ENCODE measurements at places on chromosomes 6 and 20. TPM values are rescaled to one million over a fixed set of nuclear protein-coding genes. Genes with fewer than 3 reads are reported as not detected.

- DNase-seq: no peak
Measured at GRCh38 chr20:14712302-14712739, 374.9 kb upstream of the FLRT3 start.

GRCh38 chr6:155041741-155042279 lies 46.7 kb downstream of the TIAM2 start:
- DNase-seq: no peak

- DNase-seq: no peak
Measured at GRCh38 chr6:35309611-35310264, 12.1 kb downstream of the DEF6 start.

DNA sequence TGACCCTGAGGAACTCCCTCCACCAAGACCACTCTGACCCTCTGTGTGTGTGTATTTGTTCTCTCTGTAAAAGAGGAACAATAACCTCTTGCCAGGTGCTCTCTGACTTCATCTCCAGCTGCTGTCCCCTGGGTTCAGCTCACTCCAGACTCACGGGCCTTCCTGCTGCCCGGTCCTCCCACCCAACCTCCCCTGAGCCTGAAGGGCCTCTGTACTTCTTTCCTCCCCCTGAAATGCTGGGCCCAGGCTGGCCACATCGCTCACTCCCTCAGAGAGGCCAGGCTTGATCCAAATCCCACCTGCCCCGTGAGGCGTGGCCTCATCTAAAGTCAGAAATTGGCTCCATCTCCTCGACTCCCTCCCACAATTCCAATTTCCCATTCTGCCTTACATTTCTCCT lies 202.4 kb downstream of the PRKN start:
- no peak for DNase-seq

DNA sequence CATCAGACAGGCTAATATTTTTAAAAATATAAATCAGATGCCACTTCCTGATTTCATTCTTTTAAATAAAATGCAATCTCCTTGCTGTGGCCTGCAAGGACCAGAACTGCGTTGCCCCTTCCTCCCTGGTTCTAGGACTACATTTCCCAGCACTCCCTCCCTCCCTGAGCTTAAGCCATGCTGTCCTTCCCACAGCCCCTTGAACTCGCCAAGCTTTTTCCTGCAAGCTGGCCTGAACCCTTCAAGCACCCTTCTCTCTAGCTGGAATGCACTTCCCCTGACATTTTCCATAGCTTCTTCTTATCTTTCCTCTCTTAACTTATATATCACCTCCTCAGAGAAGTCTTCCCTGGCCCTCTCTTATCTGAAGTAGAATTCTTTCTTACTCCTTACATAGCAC lies 6.1 kb upstream of the DOK5 start:
- DNase-seq: no peak

- DNase-seq: no peak
Measured at GRCh38 chr6:148971031-148971927, 224.4 kb downstream of the UST start.

DNA sequence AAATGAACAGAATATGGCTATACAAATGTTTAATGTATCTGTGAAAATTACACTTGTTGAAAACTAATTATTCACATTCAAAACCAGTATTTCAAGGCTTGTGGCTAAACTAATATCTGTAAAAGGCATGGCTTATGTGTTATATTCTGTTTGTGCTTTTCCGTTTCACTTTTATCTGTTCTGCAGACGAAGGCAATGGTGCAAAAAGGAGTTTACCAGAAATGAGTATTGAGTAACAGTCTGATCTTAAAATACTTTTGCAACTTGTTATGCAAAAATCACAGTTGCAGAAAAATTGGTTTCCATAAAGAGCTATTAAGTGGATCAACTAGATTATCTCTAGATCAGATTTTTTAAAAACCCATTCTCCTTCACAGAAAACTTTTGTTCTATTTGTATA lies 9.4 kb upstream of the STX11 start:
- DNase-seq: no peak

HLA-DQA1 gene
- total RNA-seq: 0.31 TPM

AHCY gene
- total RNA-seq: 99.0 TPM

DNA sequence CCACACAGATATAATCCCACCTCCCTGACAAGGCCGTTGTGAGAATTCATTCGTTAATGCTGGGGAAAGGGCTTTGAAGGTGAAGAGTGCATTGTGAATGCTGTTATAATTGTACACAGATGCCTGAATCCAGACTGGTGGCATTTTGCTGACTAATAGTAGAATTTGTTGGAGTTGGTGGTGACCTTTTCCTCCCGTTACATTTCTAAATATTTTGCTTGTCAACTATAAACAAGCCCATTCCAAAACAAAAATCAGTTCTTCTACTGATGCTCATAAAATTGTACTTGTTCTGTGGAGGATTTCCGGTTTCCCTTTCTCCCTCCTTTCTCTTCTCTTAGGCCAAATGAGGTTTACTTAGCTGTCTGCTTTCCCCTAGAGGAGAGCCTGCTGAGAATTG lies 253.1 kb upstream of the SUPT3H start:
- DNase-seq: no peak

CGA gene
- not detected for total RNA-seq

- no peak for DNase-seq
Measured at GRCh38 chr6:130394246-130394645, 28.4 kb downstream of the TMEM200A start.

DNA sequence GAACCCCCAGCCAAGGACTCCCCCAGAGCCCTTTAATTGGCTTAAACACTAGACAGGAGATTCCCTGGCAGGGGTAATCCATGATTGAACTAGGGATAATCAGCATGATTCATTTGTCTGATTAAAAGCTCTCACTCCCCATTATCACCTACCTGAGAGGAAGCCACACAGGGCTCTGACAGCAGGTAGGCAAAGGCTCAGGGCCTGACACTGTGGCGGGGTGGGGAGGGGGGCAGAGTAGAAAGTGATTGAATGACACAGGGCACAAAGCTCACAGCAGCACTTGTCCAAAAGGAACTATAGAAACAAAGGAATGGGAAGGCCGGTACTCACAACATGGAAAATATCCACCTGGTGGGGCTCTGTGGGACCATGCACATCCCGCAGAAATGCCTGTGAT lies 231.6 kb downstream of the MAFB start:
- no peak for DNase-seq

DNA sequence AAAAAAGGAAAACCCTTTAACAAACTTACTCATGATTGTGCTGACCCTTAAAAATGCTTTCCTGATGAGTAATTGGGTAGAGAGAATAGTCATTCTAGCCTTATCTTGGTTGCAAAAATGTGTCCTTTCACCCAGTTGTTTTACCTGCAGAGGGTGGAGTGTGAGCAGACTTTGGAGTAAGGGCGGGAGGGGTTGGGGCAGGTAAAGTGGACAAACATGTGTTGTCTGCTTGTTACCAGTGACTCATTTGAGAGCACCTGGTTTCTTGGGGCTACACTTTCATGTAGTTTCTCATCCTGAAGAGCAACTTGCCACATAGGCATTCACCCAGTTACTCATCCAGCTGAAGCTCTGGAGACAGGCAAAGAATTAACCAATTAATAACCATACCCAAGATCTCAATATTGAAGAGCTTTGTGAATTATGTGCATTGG lies 121.1 kb downstream of the TNFRSF21 start:
- DNase-seq: no peak

All from esophagus squamous epithelium (tissue), 5 donors.